Right hindlimb (tissue), 1 donor: ENCODE measurements at places on chromosomes 6 and 20.

GRCh38 chr6:20448828-20449227 lies 47.1 kb downstream of the E2F3 start:
- no peak for DNase-seq

DNA sequence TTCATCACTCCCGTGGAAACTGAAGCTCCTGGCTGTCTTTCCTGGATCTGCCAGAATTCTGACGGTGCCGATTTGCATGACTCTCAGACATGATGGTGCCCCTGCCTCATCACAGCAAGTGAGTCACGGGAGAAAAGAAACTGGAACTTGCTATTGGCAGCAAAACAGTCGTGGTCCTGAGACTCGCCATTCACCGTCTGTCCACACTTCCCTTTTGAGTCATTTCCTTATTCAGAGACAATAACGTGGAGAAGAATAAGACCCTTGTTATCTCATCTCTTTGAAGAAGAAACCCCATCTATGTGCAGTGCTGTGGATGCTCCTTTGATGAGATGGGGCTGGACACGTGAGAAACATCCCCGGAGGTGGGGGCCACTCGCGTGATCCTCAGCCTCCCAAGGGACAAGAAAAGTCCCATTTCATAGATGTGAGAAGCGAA lies 4.2 kb downstream of the GPR31 start:
- DNase-seq: no peak

DNA sequence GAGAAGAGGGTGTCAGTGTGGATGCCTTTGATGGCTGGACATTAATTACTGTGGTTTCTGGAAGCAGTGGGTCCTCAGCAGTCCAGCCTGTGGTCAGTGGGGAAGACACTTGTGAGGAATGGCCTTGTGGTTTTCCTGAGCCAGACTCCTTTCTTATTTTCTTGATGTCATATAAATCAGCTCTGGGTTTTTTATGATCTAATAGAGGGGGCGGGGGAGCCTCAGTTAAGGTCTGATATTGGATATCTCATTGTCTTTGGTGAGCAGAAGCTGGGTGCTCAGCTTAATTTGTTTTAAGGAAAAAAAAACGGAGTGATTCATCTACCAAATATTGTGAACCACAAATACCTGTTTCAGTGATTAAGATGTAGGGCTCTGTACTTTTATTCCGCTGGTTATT lies 62.1 kb downstream of the OTOR start:
- DNase-seq: no peak

DNA sequence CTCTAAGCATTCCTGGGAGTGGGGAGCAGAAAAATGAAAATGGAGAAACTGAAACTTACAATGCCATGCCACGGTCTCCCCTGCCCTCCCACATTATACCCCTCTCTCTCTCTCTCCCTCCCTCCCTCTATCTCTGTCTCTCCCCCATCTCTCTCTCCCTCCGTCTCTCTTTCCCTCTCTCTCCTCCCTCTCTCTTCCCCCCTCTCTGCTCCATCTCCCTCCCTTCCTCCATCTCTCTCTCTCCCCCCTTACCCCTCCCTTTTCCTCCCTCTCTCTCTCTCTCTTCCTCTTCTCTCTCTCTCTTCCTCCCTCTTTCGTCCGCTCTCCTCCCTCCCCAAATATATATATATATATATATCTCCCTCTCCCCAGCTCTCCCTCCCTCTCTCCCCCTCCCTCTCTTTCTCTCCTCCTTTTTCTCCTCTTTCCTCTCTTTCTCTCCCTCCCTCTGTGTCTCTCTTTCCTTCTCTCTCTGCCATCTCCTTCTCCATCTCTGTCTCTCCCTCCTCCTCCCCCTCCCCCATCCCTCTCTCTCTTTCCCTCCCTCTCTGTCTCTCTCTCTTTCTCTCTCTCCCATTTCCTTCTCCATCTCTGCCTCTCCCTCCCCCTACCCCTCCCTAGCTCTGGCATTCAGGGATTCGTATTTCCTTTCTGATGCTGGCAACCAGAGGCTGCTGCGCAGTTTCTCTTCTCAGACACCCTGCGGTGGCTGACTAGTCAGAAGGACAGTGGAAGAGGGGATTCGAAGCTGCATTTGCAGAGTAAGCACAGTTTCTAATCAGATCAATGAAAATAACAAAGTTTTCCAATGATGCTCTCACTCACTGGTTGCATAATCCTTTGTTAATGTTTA lies 13.9 kb upstream of the VAPB start:
- peak; percentile 76 for DNase-seq
